ENCODE measurements at places on chromosomes 7 and 10.
A peak's percentile ranks its signal among the peaks of the same experiment; 100 is the strongest.

DNA sequence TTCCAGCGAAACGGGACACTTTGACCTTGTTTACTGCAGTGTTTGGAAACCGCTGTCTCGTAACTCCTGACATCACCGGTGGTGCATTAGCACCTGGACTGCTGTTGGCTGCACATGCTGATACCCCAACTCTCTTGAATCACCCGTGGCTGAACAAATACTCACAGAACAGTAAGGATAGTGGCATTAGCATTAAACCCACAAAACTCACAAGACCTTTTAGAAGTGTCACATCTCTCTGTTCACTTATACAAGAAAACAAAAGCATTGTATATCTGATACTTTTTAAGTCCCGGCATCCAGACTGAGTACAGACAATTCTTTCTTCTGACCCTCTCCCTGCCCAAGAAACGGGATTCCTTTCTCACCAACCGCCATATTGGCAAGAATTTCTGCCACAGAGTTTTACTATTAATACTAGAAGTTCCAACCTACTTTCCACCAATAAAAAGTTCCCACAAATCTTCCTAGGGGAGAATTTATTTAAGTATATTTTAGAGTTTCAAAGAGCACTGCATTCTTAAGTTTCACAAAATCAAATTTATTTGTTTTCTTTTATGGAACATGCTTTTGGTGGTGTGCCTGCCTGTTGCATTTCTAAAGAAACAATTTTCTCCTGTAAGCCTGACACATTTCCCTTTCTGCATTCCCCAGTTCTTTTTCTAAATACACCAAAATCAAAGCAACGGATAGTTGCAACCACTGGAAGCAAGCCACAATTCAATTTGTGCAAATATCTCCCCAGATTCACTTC is 208.4 kb upstream of the KLF14 start:
- no peak for DNase-seq

GRCh38 chr7:81846398-81846797 is 76.6 kb upstream of the HGF start:
- no peak for DNase-seq

DNA sequence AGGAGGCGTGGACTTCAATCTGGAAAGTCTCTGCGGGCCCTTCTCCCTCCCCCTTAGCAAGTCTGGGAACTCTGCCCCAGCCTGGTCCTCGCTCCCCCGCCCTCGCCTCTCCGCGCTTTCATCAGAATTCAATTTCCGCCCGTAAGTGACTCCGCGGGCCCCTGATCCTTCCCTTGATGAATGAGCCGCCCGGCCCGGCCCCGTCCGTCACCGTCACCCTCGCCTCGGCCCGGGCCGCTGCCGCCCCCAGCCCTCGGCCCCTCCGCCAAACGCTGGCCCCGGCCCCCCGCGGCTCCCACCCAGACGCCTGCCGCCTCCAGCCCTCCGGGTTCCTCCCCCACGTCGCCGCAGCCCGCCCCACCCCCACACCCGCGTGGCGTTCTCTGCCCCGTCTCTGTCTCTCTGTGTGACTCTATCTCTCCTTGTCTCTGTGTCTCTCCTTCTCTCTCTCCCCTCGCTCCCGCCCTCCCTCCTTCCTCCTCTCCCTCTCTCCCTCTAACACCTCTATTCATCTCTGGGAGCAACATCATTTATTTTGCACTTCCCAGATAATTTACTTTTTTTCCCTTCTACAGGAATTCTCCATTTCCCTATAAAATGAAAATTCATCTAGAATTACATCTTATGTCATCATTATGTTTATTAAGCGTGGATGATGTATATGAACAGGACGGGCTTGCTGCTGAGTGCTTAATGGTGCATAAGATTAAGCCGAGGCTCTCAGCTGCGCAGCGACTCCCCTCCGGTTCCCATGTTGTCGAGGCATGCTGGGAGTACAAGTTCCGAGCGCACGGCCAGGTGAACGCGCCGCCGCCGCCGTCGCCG is 91.2 kb upstream of the PAX2 start:
- no peak for DNase-seq

DNA sequence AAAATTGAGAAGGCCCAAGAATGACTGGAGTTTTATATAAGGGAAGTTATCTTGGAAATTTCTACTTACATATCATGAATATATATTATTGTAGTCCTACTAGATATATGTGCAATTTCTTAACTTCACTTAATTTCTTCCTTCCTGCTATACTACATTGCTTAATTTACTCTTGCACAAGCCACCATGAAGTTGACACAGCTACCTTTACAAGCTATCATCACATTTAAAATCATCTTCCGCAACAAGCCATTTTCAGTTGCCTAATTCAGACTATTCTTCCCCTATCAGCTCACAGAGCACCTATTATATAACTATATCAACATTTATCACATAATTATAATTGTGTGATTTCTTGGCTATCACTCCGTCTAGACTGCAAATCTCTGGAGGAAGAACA is 418.4 kb downstream of the PARD3 start:
- no peak for DNase-seq

- no peak for DNase-seq
Measured at GRCh38 chr7:25832929-25833328, 319.1 kb upstream of the NFE2L3 start.

GRCh38 chr7:116872026-116872425 is 9.6 kb downstream of the CAPZA2 start:
- no peak for DNase-seq

- DNase-seq = peak; percentile 1
Measured at GRCh38 chr10:63866747-63867140, 345.5 kb downstream of the REEP3 start.

DNA sequence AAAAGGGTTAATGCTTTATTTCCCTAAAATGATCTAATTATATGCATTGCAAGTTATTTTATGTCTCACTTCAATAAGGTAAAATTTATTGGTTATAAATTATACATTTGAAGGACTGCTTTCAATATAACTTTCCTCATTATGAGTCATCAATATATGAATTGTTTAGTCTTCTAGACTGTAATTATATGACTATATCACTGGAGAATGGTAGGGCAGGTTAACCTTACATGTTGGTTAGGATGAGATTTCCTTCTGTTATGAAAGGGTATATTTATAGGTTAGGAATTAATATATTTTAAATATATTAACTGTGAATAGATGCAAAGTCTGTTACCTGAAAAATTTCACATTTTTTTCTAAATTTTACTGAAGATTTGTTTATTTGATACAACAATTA is 406.4 kb upstream of the ETV1 start:
- DNase-seq = no peak

- no peak for DNase-seq
Measured at GRCh38 chr10:21692916-21693315, 158.9 kb downstream of the MLLT10 start.

DNA sequence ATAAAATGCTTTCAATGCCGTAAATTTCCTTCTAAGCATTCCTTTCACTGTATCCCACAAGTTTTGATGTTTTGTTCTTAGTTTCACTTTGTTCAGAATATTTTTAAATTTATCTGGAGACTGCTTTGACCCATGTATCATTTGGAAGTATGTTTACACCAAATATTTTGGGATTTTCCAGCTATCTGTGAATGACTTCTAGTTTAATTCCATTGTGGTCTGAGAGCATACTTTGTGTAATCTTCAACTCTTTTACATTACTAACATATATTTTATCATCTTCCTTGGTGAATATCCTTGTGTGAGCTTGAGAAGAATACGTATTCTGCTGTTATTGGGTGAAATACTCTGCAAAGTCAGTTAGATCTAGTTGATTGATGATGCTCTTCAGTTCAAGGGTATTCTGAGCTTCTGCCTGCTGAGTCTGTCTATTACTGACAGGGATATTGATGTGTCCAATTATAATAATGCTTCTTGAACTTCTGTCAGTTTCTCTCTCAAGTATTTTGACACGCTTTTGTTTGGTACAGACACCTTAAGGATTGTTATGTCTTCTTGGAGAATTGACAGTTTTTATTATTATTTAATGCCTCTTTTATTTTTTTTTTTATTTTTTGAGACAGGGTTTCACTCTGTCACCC is 31.6 kb downstream of the MKLN1 start:
- DNase-seq = no peak

DNA sequence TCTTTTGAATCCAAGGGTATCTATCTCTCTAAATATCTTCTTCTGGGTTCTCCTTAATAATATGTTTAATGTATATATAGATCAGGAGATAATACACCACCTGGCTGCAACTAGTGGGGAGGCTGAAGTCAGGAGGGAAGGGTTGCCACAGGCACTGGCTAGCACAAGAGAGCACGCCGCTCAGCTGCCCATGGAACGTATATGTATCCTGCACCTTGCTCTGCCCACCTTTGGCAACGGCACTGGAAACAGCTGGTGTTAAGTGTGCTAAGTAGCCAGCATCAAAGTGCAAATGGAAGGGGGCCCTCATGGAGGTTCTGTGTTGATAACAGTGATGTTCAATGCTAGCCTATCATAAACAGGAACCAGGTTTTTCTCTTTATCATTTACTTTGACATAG is 49.8 kb upstream of the FAM133B start:
- DNase-seq = no peak

DNA sequence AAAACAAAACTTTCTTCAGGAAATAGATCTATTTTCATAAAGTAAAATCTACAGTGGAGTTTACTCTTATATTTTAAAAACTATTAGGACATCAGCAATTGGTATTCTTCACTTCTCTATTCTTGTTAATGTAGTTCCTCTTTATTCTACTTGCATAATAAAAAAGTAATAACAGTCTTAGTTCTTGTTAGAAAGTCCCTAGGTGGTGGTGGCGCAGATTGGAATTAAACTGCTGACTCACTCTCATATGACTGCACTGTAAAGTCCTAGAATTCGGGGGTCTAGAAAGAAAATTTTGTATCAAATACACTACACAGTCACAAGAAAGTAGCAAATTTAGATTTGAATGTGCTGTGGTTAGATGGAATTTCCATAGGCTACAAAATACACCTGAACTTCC is 44.6 kb upstream of the TES start:
- no peak for DNase-seq

GRCh38 chr7:111112439-111112838 is 21.5 kb downstream of the LRRN3 start:
- DNase-seq = no peak

DNA sequence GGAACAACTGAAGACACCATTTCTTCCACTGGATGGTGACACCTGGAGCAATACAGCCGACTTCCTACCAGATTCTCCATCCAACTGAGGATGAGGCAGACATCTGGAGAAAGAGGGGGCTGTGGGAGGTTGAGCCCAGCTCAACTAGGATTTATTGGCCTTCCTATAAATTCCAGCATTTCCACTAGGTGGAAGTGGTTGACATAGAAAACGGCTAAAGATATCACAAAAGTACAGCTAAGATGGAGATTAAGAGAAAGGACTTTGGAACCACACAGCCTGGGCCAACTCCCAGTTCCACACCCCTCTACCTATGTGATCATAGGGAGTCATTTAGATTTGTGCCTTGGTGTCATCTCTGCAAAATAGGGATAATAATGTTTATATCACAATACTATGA is 61.3 kb upstream of the CAV2 start:
- DNase-seq = no peak

DNA sequence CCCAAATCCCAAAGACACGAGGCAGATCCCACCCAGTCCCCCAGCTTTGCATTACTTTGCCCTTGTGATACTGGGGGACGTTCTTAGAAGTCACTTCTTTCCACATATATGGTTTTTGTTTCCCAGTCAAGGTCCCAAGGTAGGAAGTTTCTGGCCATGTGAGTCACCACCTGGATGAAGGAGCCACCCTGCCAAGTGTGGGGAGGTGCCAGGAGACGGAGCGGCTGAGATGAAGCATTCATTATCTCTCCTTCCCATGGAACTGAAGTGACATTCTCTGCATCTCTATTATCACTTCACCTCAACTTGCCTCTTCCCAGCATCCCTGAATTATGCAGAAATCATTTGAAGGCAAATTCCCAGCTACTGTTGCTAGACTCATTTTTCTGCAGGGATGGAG is 136.2 kb upstream of the INSYN2A start:
- DNase-seq = no peak

- no peak for DNase-seq
Measured at GRCh38 chr7:13742126-13742525, 247.3 kb downstream of the ETV1 start.

DNA sequence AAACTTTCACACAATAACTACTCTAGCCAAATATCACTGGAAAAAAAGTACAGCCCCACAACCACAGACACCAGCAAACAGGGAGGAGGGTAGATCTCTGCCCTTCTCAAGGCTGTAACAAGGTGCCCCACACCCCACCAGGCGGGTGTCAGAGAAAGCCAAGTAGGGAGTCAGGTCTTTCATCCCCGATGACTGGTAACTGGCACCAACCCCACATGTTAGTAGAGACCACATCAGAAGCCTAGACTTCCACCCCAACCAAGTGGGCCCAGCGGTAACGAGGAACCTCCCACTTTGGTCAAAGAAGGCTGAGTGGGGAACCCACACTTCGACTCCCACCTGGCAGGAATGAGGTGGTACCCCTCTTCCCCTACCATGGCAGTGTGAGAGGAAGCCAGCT is 16.4 kb upstream of the RUFY2 start:
- DNase-seq = no peak

- DNase-seq = no peak
Measured at GRCh38 chr7:1950066-1950451, 280.0 kb downstream of the ELFN1 start.

GRCh38 chr10:114233482-114233881 is 5.6 kb upstream of the VWA2 start:
- DNase-seq = no peak

DNA sequence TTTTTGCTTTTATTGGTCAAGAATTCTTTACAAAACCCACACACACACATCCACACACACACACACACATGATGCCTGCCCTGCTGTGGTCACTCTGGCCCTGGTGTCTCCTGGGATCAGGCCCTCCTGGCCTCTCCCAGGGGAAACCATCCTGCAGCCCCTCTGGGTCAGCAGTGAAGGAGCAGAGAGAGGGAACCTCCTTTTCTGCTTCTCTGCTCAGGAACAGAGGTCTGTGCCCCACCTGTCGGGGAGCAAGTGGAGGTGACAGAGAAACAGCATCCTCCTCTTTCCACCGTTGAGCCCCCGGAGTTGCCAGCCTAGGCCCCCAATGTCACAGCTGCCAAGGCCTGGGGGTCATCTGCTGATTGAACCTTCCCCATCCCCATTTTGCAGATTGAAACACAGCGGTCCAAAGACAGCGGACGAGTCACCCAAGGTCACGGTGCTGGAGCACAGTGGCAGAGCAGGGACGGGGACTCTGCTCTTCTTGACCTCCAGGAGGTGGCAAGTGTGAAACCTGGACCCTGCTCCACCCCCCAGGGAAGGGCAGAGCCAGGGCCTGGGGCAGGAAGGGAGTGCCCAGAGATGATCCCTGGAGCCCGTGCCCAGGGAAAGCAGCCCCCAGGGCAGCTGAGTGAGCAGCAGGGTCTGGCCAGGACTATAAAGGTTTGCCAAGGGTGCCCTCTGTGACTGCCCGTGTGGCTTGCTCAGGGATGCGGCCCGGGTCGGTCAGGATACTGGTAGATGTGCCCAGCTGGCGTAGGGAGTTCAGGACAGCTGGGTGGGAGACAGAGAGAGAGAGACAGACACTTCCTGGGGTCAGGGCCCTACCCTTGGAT is 15.0 kb upstream of the TBL2 start:
- no peak for DNase-seq

DNA sequence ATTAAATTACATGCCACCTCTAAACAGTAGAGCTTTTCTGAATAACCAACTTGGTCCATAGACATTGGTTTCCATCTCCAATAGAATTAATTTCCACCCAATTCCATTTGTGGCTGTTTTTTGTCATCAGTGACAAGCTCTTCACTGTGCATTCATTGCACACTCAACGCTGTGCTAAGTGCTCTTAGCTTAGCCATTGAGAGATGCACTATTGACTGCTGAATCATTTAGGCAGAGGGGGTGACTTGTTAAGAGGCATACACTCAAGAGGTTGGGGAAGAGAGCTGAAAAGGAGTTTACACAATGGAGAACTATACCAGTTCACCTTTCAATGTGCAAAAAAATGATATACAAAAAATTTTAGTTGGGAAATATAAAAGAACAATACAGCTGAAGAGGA is 31.9 kb upstream of the CBLL1 start:
- no peak for DNase-seq
